ENCODE measurements at places on chromosomes 4 and X. TPM values are rescaled to one million over a fixed set of nuclear protein-coding genes. Genes with fewer than 3 reads are reported as not detected.

DNA sequence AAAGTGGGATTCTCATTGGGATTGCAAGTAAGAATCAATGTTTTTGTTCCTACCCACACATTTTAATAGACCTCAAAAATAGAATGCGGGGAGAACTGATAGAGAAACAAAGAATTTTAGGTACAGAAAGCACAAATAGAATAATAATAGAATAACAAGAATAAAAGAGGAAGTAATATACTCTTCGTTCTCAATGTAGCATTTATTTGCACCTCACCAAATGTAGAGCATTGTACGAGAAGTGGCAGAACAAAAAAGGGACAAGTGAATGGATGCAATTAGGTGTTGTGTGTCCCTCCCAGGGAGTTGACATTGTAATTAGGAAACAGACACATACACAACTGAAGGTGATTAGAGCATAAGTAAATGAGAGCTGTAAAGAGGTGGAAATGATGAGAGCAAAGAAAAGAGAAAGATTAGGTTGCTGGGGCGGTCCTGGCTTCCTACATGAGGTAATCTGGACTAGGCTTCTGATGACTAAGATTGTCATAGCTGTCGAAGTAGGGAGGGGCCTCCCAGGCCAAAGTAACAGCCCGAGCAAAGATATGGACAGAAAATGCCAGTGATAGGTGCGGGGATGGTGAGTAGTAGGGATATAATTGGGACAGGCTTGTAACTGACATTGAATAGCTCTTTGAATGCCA, 10.4 kb downstream of the RAB9A start:
- DNase-seq = no peak

DNA sequence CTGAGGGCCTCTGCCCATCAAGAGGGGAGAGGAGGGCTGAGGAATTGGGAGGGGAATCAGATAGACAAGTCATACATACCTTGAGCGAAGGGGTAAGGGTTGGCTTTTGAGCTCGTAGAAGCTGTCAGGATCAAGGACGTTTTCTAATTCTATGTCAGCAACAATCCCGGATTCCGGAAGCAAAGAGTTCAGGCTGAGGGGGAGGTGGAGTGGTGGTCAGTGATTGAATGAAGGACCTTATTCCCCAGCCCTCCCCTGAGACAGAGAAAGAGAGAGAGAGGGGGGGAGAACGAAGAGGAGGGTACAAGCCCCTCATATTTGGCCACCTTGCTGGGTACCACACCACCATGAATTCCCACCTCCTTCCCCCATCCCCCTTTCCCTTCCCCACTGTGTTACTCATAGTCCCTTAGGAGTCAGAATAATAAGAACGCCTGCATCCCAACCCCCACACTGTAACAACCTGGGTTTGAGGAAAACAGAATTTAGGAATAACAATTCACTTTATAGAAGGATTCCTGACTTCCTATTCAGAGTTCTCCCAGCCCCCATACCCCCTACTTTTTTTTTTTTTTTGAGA, 2.7 kb downstream of the TFE3 start:
- DNase-seq = no peak

The PRICKLE3 gene
- 24.7 TPM for total RNA-seq

The CENPVL2 gene
- not detected for total RNA-seq

Measured in ureter (tissue), 1 donor.